ENCODE measurements at places on chromosomes 1 and 21.

- no peak for DNase-seq
Measured at GRCh38 chr1:202234331-202235002, 40.9 kb downstream of the LGR6 start.

GRCh38 chr1:237306726-237307125 lies 264.7 kb downstream of the RYR2 start:
- DNase-seq = no peak

DNA sequence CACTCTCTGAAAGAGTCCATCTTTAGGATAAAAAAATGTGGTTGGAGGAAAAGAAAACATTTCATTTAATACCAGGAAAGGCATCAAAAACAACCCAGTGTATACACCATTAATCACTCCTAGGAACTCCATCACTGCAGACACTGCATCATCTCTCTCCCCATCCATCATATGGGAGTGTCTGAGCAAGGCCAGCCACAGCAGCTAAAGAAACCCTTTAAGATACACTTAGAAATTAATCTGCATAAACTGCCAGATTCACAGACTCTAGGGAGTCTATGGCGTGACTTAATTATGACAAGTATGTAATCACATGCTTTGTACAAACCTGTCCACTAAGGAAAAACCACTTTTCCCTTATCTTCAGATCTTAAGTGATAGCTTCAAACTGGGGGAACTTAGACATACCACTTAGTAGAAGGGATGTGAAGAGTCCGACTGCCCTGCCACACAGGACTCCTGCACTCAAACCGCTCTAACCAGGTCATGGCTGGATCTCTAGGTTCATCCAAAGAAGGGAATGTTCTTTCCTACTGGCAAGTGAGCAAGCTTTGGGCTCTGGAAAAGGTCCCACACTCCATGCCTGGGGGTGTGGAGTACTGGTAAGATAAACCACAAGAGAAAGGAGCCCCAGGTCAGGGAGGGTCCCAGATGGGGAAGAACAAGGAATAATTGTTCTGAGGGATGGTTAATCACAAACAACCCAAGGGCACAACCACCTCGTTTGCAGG lies 61.0 kb upstream of the C8B start:
- no peak for DNase-seq

DNA sequence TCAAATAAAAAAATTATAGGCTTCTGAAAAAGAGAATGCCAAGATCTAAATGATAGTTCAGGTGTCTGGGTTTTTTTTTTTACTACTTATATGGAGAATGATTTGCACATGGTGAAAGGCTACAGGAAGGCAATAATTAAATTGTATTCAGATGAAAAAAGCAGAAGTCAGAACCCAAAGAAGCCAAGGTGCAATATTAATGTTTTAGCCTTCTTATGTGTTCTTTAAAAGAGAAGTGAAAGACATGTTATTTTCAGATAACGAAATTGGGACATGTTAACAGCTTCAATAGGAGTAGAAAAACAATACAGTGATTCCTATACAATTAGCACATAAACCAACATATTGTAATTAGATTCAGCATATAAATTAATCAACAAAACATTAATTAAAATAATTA lies 452.9 kb upstream of the PRMT6 start:
- no peak for DNase-seq

DNA sequence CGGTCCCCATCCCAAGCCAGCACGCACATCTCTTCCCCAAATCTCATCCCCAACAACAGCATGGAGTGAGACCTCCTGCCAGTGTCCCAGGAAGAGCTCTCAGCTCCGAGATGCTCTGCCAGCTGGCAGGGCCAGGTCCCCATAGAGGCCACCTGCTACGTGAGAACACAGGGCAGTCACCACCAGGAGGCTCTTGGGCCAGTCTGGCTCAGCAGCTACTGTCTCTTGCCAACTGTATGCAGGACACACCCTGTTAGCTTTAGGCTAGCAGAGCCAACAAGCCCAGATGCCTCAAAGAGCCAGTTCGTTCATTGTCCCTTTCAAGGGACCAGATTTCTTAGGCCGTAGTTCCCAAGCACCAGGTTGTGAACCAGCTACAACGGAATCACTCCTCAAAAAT lies 36.9 kb downstream of the FBXO2 start:
- DNase-seq = no peak

DNA sequence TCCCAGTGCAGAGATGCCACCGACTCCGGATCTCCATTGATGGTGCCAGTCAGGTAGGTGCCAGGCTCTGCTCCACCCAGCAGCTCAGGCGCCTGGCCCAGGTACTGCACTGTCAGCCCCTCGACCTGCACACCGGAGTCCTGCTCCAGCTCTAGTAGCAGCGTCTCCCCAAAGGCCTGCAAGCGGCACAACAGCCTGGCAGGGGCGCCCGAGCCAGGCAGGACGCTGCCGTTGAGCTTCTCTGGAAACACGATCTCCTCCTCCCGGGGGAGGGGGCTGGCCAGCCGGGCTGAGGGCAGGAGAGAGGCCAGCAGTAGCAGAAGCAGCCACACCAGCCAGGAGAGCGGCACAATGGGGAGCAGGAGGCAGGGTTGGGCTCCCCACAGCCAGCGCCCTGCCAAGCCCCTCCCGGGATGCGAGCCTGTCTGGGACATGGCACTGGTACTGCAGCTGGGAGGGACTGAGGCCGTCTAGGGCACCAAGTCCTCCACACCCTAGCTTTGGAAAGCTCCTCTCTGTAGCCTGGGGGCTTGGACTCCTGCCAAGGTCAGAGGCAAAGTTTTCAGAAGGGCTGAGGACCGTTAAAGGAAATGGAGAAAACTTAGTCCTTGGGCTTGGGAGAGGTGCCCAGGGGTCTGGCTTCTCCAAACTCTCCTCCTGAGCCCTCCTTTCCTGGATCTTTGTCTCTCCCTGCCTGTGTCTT lies 509 bp downstream of the ADAMTS4 start:
- DNase-seq = peak; percentile 67

DNA sequence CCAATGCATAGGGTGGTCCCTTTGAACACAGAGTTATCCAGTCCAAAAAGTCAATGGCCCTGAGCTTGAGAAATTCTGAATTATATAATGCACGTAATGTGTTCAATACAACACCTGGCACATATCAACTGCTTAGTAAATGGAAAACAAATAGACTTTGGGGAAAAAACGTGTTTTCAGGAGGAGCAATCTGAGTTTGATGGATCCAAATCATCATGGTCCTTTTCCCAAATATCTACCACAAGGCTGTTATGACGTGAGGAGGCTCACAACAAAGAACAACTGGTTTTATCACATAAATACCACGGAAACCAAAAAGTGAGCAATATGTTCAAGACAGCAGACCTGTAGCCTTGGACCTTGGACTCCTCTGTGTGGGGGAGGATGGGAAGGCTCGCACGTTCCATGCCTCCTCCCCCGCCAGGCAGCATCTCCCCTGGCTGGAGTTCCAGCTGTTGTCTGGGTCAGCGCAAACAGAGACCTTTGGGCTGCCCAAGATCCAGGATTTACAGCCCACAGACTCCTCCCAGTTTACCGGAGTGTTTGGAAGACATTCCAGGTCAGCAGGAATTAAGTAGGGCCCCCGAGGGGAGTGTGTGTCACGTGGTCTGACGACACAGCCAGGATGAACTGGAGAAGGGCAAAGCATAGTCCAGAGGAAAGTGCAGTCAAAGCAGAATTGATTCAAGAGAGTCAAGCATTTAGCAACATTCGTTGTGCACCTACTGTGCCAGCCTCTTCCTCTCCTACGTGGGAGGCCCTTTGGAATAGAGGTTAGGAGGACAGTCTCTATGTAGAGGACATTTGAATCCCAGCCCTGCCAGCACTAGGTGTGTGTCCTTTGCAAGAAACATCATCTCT lies 32.2 kb upstream of the MED18 start:
- DNase-seq = no peak

DNA sequence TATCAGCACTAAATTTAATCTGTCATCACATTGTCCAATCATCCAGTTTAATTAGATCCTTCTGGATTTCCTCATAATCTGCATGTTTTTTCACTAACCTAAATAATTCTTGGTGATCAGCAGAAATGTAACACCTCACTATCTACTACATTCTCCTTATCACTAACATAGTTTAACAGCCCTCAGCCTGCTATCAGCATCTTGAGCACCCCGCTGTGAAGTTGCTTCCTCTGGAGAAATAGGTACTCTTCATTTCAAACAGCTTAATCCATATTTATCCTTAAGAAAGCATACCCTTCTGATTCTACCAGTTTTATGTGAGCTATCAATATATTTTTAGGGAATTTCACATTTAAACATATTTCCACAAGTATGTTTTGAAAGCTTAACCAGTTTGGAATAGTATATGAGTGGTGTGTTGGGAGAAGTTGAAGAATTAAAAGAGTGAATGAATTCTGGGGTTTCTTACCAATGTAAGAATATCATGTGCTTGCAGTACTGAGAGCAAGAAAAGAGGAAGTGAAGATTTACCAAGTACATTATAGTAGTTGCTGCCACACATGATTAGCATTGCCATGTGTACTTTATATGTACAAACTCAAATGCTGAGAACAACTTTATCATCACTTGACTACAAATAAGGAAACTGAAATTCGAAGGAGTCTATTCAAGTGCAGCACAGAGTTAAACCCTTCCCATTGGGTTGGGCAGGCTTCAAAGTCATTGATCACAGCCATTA lies 771.1 kb upstream of the ADGRL4 start:
- DNase-seq = no peak

DNA sequence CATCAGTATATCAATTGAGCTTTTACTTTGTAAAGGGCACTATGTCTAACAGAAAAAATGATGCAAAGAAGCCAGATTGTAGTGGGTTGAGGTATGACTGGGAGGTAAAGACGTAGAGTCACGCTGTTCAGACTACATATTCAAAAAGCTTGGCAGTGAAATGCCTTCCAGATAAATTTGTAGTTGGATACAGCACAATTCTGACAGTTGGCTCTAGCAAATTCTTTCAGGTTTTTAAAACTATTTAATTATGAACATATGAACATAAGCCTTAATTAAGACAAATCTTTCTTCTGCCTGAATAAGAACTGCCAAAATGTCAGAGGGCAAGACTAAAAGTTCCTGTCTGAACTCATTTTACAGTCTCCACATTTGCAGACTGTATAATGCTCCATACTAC lies 118.8 kb downstream of the DPYD start:
- DNase-seq = no peak

DNA sequence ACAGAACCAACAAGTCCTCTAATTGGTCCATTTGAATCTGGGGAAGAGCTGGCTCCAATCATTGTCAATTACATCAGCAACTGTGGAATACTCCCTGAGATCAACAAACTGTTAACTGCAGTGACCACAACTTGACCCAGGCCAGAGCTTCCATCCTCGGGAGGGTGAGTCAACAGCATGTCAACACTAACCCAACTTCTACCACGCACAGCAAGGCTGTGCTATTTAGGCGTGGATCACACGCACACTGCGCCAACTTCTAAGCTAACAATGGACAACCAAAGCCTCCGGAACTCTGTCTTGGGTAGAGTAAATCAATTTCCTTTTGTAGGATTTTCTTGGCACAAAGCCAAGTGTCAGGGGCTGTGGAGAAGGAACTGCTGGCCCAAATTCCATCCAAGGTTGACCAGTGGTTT lies 30.4 kb downstream of the APP start:
- no peak for DNase-seq

DNA sequence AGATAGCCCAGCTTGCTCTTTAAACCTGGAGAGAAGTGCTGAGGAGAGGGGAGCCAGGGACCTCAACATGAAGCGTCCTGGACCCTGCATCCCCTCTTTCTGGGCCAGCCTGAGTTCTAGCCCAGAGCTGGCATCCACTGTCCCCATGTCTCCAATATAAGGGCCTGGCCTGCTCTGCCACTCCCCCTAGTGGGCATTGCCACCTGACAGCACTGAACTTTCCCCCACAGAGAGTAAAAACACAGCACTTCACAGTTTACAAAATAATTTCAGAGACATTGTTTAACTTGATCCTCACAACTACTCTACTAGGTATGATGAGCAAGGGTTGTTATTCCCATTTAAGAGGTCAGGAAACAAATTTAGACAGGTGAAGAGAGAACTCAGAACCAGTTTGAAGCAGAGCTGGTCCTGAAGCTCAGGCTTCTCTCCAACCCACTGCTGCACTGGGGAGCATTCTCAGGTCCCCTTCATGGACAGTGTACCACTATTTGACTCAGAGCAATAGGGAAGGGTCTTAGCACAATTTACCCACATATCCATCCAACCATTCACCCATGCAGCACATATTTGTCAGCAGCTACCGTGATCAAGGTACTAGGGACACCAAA lies 151.2 kb downstream of the DMRTA2 start:
- DNase-seq = no peak

DNA sequence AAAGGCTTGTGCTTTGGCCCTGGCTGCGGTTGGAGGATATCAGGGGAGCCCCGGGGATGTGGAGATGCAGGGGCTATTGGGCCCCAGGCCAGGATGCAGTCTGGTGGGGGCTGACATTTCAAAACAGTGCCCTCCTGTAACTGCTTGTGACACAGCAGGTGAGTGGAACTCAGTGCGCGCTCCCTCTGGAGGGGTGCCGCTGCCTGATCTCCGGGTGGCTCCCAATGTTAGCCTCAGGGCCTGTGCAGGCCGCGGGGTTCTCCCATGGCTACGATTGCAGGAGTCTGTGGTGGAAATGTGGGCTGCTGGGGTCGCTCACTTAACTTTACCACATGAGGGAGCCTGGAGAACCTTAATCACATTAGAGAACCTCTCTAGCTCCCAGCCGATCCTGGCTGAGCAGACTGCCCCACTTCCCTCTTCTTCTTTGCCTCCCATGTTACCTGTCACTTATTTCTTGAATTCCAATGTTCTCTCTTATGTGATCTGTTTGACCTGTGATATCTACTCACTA lies 163.2 kb downstream of the FMN2 start:
- DNase-seq = no peak

- DNase-seq = no peak
Measured at GRCh38 chr1:65021795-65022194, 55.4 kb upstream of the JAK1 start.

DNA sequence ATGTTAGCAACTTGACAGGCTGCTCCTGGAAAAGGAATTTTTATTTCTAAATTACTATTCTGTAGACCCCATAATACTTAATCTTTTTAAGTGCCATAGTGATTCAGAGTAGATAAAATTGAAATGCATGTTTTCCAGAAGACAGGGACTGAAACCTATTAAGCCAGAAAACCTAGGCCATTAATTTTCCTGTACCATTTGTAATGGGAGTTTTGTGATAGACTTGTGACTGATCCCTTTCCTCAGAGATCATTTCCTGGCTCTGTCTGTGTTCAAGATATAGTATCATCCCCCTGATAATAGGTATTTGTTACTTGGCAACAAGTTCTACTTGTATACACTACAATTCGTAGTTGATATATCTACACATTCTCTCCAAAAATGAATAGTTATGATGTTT lies 1609.8 kb downstream of the AMY1C start:
- DNase-seq = no peak

GRCh38 chr21:41024746-41025254 lies 143.2 kb upstream of the BACE2 start:
- no peak for DNase-seq

DNA sequence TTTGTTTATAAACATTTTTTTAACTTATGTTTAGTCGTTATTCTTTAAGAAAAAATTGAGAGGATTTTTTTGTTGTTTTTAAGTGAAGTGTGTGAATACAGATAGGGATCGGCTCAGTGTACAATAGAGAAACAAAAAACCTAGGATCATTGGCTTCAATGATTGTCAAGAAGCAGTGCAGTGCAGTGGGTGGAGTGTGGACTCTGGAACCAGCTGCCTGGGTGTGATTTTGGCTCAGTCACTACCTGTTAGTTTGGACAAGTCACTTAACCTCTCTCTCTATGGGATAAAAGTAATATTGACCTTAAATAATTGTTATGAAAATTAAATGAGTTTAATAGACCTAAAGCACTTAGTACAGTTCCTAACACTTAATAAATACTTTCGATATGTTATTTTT lies 41.3 kb downstream of the SCCPDH start:
- no peak for DNase-seq

GRCh38 chr1:44031252-44032169 lies at the start of gene SLC6A9:
Gene SLC6A9 (minus strand): TSS chr1:44031462. CDS start chr1:44024277, 7,185 bp downstream.
- DNase-seq = no peak
